ENCODE measurements at places on chromosomes 12 and 14.
A peak's percentile ranks its signal among the peaks of the same experiment; 100 is the strongest.

- H3K4me1 ChIP-seq = no peaks in the 10 kb centered on the region
- no peak overlapping the region for H3K27ac ChIP-seq
- H3K27me3 ChIP-seq = no peaks in the 10 kb centered on the region
- H3K36me3 ChIP-seq = no peaks in the 10 kb centered on the region
- H3K4me3 ChIP-seq = no peak overlapping the region
Measured at GRCh38 chr14:27040552-27040951, 442.7 kb upstream of the NOVA1 start.

- no peaks in the 10 kb centered on the region for H3K36me3 ChIP-seq
- DNase-seq = no peak
- no peak overlapping the region for H3K27ac ChIP-seq
- no peaks in the 10 kb centered on the region for H3K4me1 ChIP-seq
- H3K4me3 ChIP-seq = no peak overlapping the region
Measured at GRCh38 chr14:64811676-64812075, 68.0 kb downstream of the SPTB start.

GRCh38 chr12:88662093-88662492 lies 81.8 kb upstream of the KITLG start:
- H3K36me3 ChIP-seq = no peaks in the 10 kb centered on the region
- H3K27me3 ChIP-seq = no peaks in the 10 kb centered on the region
- no peak overlapping the region for H3K4me3 ChIP-seq
- no peaks in the 10 kb centered on the region for H3K4me1 ChIP-seq
- DNase-seq = no peak

GRCh38 chr14:89576145-89576927 lies 159.3 kb upstream of the FOXN3 start:
- H3K27me3 ChIP-seq = no peaks in the 10 kb centered on the region
- H3K4me3 ChIP-seq = no peak overlapping the region
- H3K4me1 ChIP-seq = peaks cover 6% of the 10 kb centered on the region
- no peaks in the 10 kb centered on the region for H3K36me3 ChIP-seq

DNA sequence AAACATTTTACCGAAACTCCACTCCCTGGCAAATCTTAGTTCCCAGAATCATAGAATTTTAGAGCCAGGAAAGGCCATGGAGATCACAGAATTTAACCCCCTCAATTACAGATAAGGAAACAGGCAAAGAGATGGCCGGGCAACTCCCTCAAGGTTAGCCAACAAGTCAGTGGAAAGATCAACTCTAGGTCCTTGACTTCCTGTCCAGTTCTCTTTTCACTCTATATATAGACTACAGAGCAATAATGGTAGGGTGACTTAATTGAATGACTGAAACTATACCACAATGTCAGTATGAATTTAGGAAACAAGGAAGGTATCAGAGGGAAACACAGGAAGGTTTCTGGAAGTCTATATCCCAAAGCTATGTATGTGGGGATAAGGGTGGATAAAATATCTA lies 11.6 kb downstream of the OXA1L start:
- H3K36me3 ChIP-seq = no peaks in the 10 kb centered on the region
- no peak for DNase-seq
- no peak overlapping the region for H3K27ac ChIP-seq
- no peaks in the 10 kb centered on the region for H3K4me1 ChIP-seq
- no peaks in the 10 kb centered on the region for H3K27me3 ChIP-seq

DNA sequence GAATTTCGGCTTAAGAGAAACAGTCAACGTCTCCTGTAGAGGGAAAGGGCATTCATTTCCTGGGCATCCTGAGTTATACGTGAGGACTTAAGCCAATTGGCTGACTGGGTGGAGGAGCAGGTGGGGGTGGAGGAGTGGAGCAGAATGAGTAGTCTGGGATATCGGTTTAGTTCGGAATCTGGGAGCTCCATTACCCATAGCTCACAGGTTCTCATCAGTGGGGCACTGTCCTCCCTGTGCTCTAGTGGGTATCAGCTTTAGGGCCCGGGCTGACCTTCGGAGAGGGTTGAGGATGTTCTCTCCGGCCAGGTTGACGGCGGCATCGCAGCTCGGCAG lies 704 bp downstream of the SDR39U1 start:
- peaks cover 11% of the 10 kb centered on the region for H3K36me3 ChIP-seq
- no peak overlapping the region for H3K27ac ChIP-seq
- no peaks in the 10 kb centered on the region for H3K4me1 ChIP-seq
- no peaks in the 10 kb centered on the region for H3K27me3 ChIP-seq
- peak overlapping the region; percentile 42 for H3K4me3 ChIP-seq
- no peak for DNase-seq

DNA sequence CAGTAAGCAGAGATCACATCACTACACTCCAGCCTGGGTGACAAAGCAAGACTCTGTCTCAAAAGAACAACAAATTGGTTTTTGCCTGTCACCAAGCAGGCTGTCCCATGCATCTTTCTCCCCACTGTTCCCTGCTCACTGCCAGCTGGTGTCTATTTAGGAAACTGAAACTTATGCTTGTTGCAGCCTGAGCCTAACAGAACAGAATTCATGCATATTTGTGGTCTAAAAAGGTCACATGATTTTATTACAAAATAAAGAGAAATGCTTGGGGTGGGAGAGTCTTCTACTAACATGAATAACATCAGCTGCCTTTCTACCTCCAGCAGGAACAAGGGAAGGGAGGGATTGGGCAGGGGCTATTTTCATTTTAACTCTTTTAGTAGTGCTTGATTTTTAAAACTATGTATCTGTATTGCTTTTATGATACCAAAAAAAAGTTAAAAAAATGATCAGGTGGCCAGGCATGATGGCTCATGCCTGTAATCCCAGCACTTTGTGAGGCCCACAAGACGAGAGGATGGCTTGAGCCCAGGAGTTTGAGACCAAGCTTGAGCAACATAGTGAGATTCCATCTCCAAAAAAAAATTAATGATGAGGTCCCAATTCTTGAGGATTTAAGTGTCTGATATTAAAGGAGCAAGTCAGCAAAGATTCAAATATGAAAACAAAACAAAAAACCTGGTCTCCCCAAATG lies 923 bp downstream of the STAT2 start:
- H3K4me3 ChIP-seq = peak overlapping the region; percentile 88
- no peak overlapping the region for H3K27ac ChIP-seq
- H3K4me1 ChIP-seq = 0 out of 2 replicates have a peak, but pooled peaks cover 1% of the 10 kb centered on the region
- DNase-seq = no peak

GRCh38 chr12:71731439-71732356 lies 23.0 kb upstream of the RAB21 start:
- no peaks in the 10 kb centered on the region for H3K36me3 ChIP-seq
- peak; percentile 41 for DNase-seq
- H3K27me3 ChIP-seq = no peaks in the 10 kb centered on the region
- no peak overlapping the region for H3K4me3 ChIP-seq
- 0 out of 2 replicates have a peak, but pooled peaks cover 1% of the 10 kb centered on the region for H3K4me1 ChIP-seq

GRCh38 chr14:69132513-69133181 lies 20.3 kb downstream of the DCAF5 start:
- no peaks in the 10 kb centered on the region for H3K36me3 ChIP-seq
- no peak for DNase-seq
- H3K4me1 ChIP-seq = peaks cover 1% of the 10 kb centered on the region
- H3K27ac ChIP-seq = no peak overlapping the region
- H3K4me3 ChIP-seq = no peak overlapping the region

GRCh38 chr12:53078425-53079225 lies 565 bp downstream of the SPRYD3 start:
- H3K27me3 ChIP-seq = no peaks in the 10 kb centered on the region
- no peak overlapping the region for H3K27ac ChIP-seq
- H3K4me3 ChIP-seq = peak overlapping the region; percentile 37
- H3K4me1 ChIP-seq = no peaks in the 10 kb centered on the region

GRCh38 chr12:26769611-26770010 lies 63.4 kb downstream of the ITPR2 start:
- no peaks in the 10 kb centered on the region for H3K4me1 ChIP-seq
- H3K27ac ChIP-seq = no peak overlapping the region
- no peaks in the 10 kb centered on the region for H3K36me3 ChIP-seq
- H3K4me3 ChIP-seq = no peak overlapping the region
